ENCODE measurements at places on chromosomes 7 and 10.

- no peak for DNase-seq
Measured at GRCh38 chr7:94109556-94109955, 105.4 kb upstream of the BET1 start.

DNA sequence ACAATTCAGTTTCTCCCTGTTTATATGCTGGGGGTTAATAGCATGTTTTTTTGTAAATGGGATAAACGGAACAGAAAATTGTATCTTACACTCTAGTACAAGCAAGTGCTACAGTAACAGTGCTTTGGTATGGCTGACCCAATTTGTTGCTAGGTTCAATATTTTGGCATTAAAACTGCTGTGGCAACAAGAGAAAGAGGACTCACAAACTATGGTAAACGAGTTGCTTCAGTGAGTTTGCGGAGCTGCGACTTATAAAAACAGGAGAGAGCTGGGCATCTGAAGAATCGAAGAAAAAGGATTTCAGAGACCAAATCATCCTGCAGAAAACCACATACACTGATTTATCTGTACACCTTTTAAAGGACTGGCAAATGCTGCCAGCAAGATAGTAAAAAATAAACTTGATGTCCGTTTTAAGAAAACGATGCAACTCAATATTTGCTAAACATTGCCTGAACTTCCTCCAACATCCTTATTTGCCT is 2.2 kb downstream of the GLUD1 start:
- DNase-seq = peak; percentile 55

GRCh38 chr10:19629567-19629966 is 186.7 kb upstream of the PLXDC2 start:
- DNase-seq = peak; percentile 30

DNA sequence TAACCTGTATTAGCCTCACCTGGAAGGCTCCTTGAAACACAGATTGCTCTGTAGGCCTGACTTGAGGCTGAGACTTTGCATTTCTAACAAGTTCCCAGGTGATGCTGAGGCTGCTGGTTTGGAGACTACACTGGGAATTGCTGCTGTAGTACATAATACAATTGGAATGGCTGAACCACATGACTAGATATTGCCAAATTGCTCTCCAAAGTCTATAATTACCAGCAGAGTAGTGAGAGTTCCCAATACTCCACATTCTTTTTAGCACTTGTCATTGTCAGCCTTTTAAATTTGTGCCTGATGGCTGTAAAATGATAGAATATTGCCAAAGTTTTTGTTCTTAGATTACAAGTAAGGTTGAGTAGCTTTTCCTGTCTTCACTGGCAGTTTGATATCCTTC is 39.9 kb downstream of the PLEKHA8 start:
- peak; percentile 46 for DNase-seq

- no peak for DNase-seq
Measured at GRCh38 chr10:79057481-79058275, 11.1 kb upstream of the ZMIZ1 start.

Measured in fibroblast of the conjunctiva (primary cell).